ENCODE measurements at places on chromosomes 7 and 10. TPM values are rescaled to one million over a fixed set of nuclear protein-coding genes. Genes with fewer than 3 reads are reported as not detected.

The LRRC18 gene
- 0.66 TPM for total RNA-seq

The ENKUR gene
- 0.17 TPM for total RNA-seq

The SLC18A3 gene
- not detected for total RNA-seq

The WNT16 gene
- 3.8 TPM for total RNA-seq

The IDI2 gene
- not detected for total RNA-seq

The ZNF467 gene
- 1.0 TPM for total RNA-seq

The ASZ1 gene
- not detected for total RNA-seq

The NPVF gene
- total RNA-seq = not detected

The PPP1R3C gene
- 94.5 TPM for total RNA-seq

The CHST3 gene
- total RNA-seq = 29.9 TPM

The INSYN2A gene
- 0.66 TPM for total RNA-seq

The AZGP1 gene
- total RNA-seq = not detected

The MET gene
- 29.8 TPM for total RNA-seq

The PVRIG gene
- total RNA-seq = not detected

Data from fibroblast of lung (primary cell).